Hippocampal formation (tissue), 2 donors: ENCODE measurements at places on chromosomes 3 and 15.

- no peak for DNase-seq
Observed at GRCh38 chr3:192819001-192819569, 91.7 kb upstream of the FGF12 start.

DNA sequence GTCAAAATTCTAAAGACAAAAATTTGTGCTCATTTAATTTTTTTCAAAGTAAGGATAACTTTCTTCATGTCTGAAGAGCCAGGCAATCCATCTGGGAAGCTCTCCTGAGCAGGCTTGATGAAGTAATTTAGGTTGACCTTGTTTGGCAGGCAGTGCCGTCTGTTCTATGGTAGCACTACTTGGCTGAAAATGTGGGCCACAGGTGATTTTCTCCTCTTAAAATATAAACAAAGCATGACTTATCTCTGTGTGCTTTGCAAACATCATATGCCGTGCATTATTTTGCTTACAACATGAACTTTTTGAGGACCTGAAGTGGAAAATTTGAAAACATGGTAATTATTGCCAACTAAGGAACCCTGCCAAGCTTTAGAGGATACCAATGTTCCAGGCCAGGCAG is 143.2 kb downstream of the RAP2B start:
- DNase-seq: no peak

DNA sequence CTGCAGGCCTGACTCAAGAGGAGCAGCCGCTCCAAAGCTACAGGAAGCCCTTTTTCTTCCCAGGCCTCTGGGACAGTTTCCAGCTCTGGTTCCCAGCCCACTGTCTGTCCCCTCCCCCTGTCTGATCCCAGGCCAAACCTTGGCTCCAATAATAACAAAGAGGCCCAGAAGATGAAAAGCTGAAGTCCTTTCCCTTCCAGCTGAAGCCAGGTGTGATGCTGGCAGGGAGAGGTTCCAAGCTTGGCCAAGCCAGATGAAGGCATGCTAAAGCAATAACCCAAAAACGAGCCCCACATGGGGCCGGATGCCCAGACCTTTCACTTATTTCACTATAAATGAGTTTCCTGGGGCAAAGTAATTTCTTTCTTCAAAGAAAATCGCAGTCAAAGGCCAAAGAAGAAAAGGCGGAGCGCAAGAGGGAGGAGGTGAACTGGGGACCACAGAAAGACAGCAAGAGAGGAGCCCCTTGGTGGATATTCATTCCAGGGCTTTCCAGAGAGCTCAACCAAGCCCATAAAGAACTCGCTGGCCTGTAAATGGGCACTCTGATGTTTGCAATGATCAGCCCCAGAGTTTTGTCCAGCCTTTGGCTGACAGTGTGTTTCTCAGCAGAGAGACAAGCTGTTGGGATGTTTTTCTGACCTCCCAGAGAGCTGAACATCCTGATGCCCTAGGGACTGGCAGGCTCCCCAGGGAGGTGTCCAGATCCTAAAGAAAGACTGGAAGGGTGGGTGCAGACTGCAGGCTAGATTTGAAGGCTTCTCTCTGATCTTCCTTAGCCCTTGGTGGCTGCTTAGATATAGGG is 157.6 kb downstream of the UACA start:
- peak; percentile 68 for DNase-seq

GRCh38 chr3:64179860-64180259 is 45.4 kb downstream of the PRICKLE2 start:
- DNase-seq: no peak

- DNase-seq: no peak
Observed at GRCh38 chr3:59341459-59341858, 291.6 kb upstream of the CFAP20DC start.

DNA sequence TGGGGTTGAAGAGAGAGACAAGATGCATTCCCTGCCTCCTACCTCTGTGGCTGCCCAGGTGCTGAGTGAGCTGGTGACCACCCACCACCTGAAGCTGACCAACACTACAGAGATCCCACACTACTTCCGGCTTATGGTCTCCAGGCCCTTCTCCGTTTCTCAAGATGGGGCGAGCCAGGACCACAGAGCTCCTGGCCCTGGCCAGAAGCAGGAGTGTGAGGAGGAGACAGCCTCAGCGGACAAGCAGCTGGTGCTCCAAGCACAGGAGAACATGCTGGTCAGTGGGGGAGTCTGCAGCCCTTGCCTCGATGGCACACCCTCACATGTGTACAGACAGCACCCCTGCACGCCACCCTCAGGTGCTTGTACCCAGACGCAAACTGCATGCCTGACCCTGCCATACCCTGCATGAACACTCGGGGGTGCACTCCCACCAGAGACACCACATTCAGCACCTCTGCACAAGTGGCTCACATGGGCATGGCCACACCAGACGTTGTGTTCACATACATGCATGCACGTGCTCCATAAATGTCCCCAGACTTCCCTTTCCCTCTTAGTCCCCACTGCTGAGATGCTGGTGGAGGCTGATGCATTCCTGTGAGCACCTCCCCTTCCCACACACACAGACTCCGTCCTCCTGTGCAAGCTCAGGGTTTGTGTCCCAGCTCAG is 19.0 kb downstream of the ACAA1 start:
- DNase-seq: no peak

- DNase-seq: no peak
Observed at GRCh38 chr15:28943146-28943545, 57.4 kb downstream of the APBA2 start.

DNA sequence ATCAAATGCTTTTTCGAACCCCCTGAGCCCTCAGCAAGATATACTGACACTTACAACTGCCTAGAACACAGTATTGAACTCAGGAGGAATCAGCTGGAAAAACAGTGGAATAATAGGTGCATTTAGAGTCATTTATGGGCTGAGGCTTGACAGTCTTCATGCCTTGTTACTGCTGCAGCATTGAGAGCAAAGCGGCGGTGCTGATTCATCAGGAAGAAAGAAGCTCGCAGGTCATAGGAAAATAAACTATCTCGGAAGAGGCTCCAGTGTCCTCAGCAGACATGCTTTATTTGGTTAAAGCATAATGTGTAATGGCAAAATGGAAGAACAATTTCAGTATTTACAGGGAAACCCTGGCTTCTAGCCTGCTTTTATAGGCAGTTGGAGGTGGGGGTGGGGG is 30.1 kb upstream of the NEO1 start:
- no peak for DNase-seq

DNA sequence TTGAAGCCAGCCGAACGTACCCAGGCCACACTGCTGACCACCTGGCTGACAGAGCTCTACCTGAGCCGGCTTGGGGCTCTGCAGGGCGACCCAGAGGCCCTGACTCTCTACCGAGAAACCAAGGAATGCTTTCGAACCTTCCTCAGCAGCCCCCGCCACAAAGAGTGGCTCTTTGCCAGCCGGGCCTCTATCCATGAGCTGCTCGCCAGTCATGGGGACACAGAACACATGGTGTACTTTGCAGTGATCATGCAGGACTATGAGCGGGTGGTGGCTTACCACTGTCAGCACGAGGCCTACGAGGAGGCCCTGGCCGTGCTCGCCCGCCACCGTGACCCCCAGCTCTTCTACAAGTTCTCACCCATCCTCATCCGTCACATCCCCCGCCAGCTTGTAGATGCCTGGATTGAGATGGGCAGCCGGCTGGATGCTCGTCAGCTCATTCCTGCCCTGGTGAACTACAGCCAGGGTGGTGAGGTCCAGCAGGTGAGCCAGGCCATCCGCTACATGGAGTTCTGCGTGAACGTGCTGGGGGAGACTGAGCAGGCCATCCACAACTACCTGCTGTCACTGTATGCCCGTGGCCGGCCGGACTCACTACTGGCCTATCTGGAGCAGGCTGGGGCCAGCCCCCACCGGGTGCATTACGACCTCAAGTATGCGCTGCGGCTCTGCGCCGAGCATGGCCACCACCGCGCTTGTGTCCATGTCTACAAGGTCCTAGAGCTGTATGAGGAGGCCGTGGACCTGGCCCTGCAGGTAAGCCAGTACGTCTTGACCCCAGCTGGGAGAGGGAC is 6.2 kb downstream of the VPS18 start:
- no peak for DNase-seq

DNA sequence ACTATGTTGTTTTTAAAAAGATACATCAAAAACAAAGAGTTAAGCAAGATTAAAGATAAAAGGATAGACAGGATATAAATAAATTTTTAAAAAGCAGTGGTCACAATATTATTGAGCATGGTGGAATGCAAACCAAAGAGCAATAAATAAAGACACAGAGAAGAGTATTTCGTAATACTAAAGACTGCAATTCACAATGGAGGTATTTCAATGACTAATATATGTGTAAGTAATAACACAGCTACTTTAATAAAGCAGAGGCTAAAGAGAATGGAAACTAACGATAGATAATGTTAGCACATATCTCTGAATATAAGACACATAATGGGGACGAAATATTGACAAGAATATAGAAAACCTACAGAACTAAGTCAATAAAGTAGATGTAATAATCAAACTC is 219.6 kb downstream of the WDR72 start:
- no peak for DNase-seq

GRCh38 chr3:117553461-117553860 is 843.9 kb downstream of the TUSC7 start:
- no peak for DNase-seq

DNA sequence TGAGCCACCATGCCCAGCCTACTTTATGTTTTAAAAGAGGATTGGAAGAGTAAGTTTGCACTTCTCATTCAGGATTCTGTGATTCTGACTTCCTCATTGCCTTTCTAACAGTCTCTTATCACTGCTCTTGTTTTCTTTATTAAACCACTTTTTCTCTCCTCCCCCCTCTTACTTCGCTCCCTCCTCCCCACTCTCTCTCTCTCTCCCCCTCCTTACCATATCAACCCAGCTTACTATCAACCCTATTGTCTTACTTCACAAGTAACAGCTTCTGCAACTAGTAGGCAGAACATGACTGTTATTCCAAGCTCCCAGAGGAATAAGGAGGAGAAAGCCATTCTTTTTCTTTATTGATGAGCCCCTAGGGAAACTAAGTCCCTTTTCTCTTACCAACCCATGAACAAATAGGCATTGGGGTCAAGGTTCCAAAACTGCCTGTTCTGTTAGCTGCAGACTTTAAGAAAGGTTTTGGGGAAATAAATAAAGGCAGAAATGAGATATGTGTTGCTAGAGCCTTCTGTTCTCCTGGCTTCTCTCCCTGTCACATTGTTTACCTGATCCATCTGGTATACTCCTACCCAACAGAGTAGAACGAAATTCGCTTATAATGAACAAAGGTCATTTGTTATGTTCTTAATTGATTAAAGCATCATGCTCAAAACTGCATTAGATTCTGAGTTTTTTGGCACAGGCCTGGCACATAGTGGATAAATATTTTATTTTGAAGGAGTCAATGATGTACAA is 56.4 kb upstream of the RASGRP1 start:
- peak; percentile 12 for DNase-seq

DNA sequence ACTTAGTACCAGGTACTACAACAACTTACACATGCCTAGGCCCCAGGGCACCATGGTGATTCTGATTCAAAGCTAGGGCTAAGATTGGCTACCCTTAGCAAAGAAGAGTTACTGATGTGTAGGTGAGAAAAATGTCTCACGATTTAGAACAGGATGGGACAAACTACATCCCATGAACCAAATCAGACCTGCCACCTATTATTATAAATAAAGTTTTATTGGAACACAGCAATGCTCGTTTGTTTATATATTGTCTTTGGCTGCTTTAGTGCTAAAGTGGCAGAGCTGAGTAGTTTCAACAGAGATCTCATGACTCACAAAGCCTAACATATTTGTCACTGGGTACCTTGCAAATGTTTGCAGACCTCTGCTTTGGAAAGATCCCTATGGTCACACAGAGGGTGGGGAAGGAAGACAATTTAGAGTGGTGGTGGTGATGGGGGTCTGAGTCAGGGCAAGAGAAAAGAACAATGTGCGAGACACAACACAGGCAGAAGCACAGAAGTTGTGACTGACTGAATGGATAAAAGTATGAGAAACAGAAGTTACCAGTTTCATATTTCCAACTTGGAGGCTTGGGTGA is 770.6 kb upstream of the CFAP20DC start:
- no peak for DNase-seq

DNA sequence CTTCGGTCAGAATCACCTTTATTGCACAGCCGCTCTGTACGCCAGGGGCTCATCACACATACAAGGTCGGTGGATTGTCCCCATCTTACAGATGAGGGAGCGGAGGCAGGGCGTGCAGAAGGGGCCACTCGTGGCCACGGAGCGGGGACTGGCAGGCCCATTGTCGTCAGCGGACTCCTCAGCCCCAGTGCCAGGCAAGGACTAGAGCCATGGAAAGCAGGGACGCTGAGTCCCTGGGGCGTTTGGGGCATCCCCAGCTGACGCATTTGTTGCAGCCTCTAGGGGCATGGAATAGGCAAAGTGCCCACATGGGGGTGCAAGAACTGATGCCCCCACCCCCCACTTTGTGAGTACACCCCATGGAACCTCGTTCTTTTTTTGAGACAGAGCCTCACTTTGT is 29.8 kb upstream of the FURIN start:
- no peak for DNase-seq

- no peak for DNase-seq
Observed at GRCh38 chr3:158725348-158726011, 6.8 kb downstream of the RARRES1 start.

DNA sequence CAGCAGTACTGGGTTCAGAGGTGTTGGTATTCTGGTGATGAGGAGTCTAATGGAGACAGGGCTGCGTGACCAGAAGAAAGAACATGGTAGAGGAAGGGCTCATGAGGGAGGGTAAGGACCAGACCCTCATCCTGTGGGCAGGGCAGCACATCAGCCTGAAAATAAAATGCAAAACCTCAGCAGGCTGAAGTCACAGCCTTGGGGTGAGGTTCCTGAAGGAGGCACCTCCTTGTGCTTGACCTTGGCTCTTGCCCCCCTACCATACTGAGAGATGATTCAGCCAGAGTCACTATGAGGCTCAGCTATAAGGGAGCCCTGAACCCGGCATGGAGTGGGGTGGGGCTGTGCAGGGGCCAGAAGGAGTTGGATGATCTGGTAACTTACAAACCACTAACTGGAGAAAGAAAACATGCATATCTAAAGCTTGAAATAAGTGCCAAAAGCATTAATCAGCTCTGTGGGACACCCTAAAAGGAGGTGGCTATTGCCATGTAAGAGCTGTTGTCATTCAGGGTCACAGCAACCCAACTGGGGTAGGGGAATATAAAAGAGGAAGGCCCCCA is 60.2 kb downstream of the CORO2B start:
- no peak for DNase-seq

- no peak for DNase-seq
Observed at GRCh38 chr3:89414270-89414669, 306.8 kb downstream of the EPHA3 start.

DNA sequence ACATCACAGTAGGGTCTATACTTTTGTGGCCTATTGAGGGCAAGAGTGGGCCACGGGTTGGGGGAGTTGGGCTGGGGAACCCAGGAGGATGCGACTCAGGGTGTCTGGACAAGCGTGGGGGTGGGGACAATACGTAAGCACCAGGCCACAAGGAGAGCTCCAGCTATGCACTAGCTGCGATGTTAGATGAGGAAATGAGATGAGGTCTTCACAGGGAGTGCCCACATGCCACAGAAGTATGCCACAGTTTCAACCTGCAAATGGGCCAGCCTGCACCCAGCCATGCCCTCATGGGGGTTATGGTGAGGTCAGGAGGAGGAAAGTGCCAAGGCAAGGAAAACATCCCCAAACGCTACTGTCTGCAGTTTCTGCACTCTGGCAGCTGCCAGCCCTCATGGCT is 30.5 kb downstream of the CACNA2D2 start:
- DNase-seq: no peak

GRCh38 chr3:160921020-160921635 is 165.1 kb downstream of the PPM1L start:
- no peak for DNase-seq
